ENCODE measurements at places on chromosomes 11 and 22.

GRCh38 chr11:36010010-36010740 lies 66.3 kb downstream of the LDLRAD3 start:
- DNase-seq: no peak

DNA sequence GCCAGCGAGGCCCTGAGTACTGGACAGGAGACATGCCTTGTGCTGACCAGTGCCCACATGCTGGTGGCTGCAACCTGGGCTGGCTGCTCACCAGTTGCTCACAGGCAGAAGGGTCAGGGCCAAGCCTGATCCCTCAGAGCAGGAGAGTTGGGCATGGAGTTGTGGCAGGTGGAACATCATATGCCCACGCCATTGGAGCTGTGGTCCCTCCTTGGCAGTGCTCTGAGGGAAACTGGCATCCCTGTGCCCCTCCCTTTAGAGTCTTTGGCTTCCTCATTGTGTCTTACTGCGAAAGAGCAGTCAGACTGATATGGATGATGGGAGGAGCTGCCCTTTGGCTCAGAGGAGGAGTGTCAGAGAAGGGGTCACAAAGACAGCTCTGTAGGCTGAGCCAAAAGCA lies 3.1 kb upstream of the MYEOV start:
- DNase-seq: no peak

DNA sequence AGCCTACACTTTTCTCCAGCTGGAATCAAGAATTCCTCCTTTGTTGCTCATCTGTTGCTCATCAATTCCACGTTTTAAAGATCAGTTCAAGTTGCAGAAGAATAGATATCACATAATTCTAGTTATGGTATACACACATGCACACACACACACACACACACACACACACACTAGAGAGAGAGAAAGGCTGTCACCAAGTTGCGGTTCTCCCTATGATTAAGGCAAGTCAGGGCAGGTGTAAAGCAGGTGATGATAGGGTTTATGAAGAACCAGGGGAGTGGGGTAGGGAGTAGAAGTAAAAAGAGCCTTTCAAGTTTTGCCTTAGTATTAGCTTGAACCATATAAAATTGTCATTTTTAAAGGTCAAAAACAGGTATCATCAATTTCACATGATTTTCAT lies 31.7 kb upstream of the TMPRSS4 start:
- no peak for DNase-seq

- no peak for DNase-seq
Measured at GRCh38 chr22:27554106-27554811, 247.3 kb downstream of the MN1 start.

DNA sequence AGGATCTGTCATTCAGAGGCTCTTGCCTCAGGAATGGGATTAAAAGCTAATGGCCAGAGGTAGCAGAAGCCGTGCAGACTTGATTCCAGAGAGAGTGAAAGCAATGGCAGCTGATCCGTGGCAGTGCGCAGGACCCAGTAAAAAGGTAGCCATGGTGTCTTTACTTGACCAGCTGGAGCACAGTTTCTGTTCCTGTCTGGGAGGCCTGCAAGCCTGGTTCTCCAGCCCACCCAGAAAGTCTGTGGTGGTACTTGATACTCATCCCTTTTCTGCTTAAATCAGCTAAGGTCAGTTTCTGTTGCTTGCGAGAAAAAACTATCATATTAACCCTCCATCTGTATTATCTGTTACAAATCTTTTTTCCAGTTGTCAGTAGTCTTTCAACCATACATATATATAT lies 86.7 kb downstream of the RPS6KA4 start:
- no peak for DNase-seq

DNA sequence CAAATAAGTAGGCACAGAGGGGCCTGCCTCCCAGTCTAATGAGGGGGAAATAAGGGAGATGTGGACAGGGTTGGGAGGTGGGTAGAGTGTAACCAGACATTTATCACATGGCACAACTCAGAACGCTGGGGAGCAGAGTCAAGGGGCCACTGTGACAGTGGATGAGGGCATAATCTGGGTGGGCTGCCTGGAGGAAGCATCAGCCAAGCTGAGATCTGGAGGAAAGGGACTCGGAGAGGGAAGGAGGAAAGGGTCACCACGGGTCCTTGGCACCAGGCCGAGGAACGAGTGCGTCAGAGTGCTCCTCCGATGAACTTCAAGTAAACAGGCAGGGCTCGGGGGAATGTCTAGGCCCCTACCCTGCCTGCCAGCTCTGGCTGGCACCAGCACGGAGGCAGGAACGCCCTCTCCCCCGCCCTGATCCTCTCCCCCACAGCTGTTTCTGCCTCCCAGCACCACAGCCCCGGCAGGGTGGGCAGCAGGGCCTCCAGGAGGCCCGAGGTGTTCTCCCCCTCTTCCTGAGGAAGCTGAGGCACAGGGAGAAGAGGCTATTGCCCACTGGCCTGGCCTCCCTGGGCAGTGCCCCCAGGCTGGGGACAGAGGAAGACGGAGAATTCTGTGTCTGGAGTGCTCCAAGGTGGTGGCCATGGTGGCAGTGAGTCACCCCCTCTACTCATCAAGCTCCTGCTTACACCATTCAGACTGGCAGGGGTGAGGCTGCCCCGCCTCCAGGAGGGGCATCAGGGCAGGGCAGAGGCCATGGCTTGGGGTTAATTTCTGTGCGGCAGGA lies 4.2 kb downstream of the ALDH3B1 start:
- DNase-seq: no peak

DNA sequence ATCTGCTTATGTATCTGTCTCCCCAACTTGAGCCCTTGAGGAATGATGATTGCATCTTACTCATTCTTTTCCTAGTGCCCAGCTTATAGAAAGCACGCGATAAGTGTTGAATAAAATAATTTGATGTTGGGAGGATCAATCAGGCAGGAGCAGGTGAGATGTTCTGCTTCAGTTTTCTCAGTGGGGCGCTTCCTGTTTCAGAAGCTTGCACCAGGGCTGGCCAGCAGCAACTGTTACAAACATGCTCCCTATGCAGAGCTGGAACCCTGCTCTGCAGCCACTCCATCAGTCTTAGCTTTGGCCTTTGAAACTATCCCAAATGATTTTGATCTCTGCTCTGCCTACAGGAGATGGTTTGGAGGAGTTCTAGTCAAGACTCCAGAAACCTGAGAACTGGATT lies 3.9 kb downstream of the ENDOD1 start:
- no peak for DNase-seq

DNA sequence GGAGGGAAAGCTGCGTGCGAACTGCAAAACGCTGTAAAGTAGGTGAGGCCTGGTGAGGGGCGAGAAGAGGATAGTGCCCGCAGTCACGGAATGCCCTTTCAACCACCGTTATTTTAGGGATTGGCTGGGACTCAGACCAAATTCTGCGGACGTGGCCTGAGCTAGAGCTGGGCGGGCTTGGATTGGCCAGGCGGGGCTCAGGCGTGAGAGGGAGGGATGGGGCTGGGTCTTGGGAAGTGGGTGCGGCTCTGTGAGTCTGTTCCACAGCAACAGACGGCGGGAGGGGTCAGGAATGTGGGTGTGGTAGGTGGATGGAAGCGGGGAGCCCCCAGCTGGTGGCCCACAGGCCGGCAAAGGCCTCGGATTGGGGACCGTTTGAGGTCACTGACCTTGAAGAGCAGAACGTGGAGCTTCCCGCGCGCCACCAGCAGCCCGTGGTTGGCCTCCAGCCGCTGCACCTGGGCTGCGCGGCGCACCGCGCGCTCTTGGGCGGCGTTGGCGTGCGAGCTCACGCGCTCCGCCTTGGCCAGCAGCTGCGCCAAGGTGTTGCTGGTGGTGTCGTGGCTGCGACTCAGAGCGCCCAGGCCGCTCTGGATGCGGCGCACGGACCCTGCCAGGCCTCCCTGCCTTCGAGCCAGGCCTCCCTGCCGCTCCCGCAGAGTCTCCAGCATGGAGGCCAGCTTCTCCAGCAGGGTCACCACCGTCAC lies 444 bp downstream of the CAVIN3 start:
- no peak for DNase-seq

DNA sequence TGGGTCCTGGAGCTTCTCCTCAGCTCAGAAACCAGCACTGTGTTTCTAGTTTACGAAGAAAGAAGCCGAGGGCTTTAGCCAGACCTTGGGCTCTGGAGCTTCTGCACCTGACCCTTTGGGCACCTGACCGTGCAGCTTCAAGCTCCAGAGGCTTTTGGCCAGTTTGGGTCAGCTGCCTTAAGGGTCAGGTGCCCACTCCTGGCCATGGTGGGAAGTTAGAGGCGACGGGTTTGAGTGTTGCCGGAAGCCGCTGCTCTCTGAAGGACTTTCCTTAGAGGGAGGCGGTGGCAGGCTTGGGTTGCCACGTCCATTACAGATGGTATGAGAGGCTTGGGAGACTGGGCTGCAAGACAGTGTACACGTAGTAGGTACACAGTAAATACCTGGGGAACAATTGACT lies 52.3 kb downstream of the PISD start:
- DNase-seq: no peak

- no peak for DNase-seq
Measured at GRCh38 chr11:115869780-115870431, 365.7 kb upstream of the CADM1 start.

DNA sequence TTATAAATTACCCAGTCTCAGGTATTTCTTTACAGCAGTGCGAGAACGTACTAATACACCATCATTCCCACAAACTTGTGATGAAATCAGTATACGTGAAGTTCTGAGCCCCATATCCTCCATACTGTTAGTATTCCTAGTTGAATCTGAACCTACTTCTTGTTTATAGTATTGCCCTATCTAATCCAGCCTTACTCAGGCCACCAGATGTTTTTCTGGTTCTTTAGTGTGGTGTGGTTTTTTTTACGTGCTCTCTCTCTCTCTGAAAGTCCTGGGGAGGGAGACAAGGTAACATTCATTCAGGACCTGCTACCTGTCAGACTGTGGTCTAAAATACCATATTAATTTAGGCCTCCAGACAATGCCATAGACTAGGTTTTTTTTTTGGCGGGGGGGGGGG lies 47.6 kb upstream of the TEAD1 start:
- no peak for DNase-seq

- DNase-seq: no peak
Measured at GRCh38 chr11:65479184-65480145, 19.4 kb upstream of the MALAT1 start.

DNA sequence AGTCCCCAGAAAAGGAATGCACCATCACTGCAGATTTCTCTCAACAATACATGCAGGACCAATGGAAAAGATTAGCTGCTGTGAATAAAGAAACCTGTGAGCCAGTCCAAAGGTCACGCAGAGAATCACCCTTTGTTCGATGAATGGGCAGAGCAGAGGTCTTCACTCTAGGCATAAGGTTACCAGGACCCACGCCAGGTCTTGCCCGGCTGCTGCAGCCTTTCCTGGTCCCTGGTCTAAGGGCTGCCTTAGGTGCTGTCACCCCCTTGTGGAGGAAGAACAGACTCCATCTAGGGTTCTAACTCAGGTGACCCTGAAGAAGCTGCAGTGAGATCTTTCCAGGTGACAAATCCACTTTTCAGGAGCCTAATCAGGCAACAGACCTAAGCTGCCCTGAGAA lies 29.0 kb upstream of the NAP1L4 start:
- DNase-seq: peak; percentile 35

- DNase-seq: no peak
Measured at GRCh38 chr11:106464728-106465127, 387.3 kb downstream of the AASDHPPT start.

DNA sequence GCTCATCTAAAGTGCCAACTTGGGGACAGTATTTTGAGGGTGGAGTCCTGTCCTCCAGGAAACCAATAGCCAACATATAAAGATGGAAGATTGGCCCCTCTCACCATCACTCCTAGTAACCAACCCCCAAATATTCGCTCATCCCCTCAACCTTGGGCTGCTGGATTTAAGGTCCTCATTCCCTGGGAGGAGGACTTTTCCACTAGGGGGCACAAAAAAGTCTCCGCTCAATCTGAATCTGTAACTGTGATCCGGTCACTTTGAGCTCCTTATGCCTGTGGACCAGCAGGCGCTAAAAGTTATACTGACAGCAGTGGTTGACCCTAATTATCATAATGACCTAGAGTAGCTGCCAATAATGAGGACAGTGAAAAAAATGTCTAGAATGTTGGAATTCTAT lies 20.5 kb upstream of the CLPB start:
- no peak for DNase-seq

DNA sequence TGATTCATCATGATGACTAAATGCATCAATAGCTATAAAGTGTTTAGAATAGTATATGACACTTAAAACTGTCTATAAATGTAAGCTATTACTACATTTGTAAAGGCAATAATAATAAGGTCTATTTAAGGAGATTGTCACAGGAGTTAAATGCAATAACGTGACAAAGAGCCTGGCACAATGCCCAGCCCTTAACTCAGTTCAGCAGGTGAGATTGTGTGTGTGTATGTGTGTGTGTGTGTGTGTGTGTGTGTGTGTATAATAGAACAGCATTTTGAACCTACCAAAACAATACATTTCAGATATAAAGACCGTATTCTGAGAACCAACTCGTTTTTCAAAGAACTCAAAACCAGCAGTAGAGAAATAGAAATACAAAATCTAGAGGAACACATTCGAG lies 177.5 kb downstream of the MYO18B start:
- no peak for DNase-seq

DNA sequence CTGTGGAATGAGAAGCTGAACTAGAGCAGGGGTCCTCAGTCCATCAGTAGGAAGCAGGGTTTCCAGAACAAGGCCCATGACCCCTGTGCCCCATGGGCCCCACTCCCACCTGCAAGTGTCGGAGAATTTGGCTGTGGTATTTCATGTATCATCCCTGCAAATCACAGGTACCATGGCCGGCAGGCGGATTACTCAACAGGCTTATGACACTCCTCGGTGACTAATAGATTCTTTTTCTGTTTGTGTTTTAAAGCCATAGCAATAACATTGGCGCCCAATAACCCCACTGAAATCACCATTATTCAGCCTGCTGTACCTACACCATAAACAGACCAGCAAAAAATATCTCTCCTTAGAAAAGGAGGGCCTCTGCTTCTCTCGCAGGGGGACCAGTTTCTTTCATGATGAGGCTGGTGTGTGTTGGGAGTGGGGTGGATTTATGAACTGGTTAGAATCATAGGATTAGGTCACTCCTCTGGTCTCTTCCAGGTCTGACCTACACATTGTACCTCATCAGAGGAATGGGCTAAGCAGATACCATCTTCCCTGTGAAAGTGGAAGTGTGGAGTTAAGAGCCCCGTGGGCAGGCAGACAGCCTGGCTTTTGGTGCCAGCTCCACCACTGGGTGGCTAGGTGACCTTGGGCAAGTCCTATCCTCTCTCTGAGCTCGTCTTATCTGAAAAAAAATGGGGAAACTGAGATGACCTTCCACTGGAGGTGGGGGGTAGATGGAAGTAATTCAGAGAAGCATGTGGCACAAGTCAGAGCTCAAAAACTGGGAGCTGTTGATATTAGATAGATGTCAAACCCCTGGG lies 60.2 kb upstream of the WNT11 start:
- no peak for DNase-seq

- DNase-seq: peak; percentile 55
Measured at GRCh38 chr11:6693342-6694228, 10.4 kb upstream of the MRPL17 start.

GRCh38 chr11:36672815-36673450 lies 74.9 kb upstream of the RAG2 start:
- DNase-seq: peak; percentile 3

All from activated CD4-positive, alpha-beta T cell treated with anti-CD3 and anti-CD28 coated beads for 4 hours (primary cell).